Naive thymus-derived CD8-positive, alpha-beta T cell (primary cell): ENCODE measurements at places on chromosomes 4 and X.

DNA sequence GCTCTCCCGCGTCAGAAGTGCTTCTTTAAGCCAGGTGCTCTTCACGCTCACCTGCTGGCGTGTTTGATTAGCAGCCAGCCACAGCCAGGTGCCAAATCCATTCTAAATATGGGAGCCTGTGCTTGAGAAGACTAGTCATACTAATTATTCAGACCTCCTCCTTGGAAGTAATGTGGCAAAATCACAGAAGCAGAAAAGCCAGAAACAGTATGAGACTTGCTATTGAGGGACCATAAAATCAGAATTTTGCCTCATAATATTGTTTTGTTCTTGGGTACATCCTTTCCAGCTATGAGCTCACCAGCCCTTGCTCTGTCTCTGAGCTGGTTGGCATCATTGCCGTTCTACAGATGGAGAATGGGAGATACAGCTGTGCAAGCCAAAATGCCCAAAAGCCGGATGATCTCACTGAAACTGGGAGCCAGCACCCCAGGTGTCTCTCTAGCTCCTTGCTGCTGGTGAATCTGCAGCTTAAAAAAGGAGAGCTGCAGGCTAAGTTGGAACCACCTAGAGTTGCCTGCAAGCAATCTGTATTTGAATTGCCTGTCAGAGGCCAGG is 205.4 kb downstream of the SHROOM3 start:
- no peak overlapping the region for H3K4me3 ChIP-seq
- H3K27me3 ChIP-seq = peaks cover 14% of the 10 kb centered on the region
- DNase-seq = no peak
- H3K36me3 ChIP-seq = no peaks in the 10 kb centered on the region
- H3K27ac ChIP-seq = no peak overlapping the region

DNA sequence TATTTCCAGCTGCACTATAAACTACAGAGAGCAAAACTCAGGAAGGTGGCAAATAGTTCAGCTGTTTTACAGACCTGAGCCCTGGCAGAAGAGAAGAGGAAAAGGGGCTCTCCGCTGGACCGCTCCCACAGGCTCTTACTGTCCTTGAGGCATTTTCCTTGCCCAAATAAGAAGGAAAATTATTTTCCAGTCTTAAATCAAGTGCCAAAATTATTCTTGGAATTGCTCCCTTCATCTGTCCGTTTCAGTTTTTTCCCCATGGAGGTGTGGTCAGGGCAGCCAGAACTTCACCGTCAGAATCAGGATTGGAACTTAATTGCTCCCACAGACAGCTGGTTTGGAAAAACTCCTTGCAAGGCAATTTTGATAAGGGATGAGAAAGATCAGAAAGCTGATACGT is 35.2 kb upstream of the SPINK2 start:
- H3K27ac ChIP-seq = no peak overlapping the region
- no peak for DNase-seq
- H3K27me3 ChIP-seq = no peaks in the 10 kb centered on the region

- no peaks in the 10 kb centered on the region for H3K4me1 ChIP-seq
- no peak for DNase-seq
- no peak overlapping the region for H3K4me3 ChIP-seq
- no peaks in the 10 kb centered on the region for H3K27me3 ChIP-seq
- no peak overlapping the region for H3K27ac ChIP-seq
- no peaks in the 10 kb centered on the region for H3K36me3 ChIP-seq
These were observed 352.5 kb downstream of the GPM6A start for GRCh38 chr4:175459571-175459970.

DNA sequence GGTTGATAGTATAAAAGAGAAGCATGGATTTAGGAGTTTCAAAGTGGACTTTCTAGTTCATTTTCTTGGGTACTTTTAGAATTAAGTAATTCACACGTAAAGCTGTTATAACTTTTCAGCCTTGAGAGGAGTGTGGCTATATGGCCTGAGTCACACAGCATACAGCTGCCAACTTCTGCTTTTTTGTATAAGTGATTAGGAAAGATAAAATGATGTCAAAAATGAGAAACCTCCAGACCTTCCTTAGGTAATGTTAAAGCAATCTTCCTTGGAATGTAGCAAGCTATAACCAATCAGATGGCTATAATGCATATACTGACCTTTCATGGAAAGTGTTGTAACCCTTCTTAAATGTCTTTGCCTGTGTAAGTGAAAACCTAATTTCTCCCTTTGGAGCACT is 39.2 kb downstream of the RAB40AL start:
- no peak for DNase-seq
- H3K27me3 ChIP-seq = no peaks in the 10 kb centered on the region
- no peak overlapping the region for H3K27ac ChIP-seq
- H3K4me1 ChIP-seq = no peaks in the 10 kb centered on the region

DNA sequence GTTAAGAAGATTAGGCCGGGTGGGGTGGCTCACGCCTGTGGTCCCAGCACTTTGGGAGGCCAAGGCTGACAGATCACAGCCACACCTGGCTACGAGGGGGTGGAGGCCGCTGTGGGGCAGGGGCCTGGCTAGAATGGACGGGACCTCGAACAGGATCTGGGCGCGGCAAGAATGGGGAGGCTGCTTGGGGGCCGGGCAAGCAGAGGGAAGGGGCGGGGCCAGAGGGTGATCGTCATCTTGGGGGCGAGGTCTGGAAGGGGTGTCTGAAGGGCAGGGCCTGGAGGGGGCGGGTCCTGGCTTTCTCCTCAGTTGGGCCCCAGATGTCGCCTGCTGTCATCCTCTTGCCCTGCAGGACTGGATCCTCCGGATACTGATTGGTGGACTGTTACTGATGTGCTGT is 57.3 kb upstream of the ENPEP start:
- H3K27me3 ChIP-seq = peaks cover 35% of the 10 kb centered on the region
- DNase-seq = no peak
- H3K4me1 ChIP-seq = no peaks in the 10 kb centered on the region
- no peak overlapping the region for H3K27ac ChIP-seq
- H3K4me3 ChIP-seq = no peak overlapping the region
- H3K36me3 ChIP-seq = no peaks in the 10 kb centered on the region

GRCh38 chr4:150209140-150209829 is 131.0 kb downstream of the DCLK2 start:
- H3K4me1 ChIP-seq = no peaks in the 10 kb centered on the region
- no peaks in the 10 kb centered on the region for H3K36me3 ChIP-seq
- H3K27ac ChIP-seq = no peak overlapping the region
- peaks cover 5% of the 10 kb centered on the region for H3K27me3 ChIP-seq
- no peak overlapping the region for H3K4me3 ChIP-seq
